ENCODE measurements at places on chromosomes 7 and 10.

DNA sequence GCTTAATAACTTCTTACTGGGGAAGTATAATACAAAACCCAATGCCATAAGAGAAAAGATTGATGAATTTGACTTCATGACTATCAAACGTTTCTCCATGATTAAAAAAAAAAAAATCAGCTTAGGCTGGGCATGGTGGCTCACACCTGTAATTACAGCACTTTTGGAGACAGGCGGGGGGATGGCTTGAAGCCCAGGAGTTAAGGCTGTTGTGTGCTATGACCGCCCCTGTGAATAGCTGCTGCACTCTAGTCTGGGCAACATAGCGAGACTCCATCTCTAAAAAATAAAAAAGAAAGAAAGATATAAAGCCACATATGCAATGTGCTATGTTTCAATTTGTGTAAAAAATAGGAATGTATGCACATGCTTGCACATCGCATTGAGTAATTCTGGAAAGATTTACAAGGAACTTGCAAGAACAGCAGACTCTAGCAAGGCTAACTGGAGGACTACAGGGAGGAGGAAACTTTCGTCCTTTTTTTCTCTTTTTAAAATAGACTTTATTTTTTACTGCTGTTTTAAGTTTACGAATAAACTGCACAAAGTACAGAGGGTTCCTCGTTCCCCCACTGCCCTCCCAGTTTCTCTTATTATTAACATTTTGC lies 10.3 kb upstream of the RARRES2 start:
- DNase-seq = no peak

DNA sequence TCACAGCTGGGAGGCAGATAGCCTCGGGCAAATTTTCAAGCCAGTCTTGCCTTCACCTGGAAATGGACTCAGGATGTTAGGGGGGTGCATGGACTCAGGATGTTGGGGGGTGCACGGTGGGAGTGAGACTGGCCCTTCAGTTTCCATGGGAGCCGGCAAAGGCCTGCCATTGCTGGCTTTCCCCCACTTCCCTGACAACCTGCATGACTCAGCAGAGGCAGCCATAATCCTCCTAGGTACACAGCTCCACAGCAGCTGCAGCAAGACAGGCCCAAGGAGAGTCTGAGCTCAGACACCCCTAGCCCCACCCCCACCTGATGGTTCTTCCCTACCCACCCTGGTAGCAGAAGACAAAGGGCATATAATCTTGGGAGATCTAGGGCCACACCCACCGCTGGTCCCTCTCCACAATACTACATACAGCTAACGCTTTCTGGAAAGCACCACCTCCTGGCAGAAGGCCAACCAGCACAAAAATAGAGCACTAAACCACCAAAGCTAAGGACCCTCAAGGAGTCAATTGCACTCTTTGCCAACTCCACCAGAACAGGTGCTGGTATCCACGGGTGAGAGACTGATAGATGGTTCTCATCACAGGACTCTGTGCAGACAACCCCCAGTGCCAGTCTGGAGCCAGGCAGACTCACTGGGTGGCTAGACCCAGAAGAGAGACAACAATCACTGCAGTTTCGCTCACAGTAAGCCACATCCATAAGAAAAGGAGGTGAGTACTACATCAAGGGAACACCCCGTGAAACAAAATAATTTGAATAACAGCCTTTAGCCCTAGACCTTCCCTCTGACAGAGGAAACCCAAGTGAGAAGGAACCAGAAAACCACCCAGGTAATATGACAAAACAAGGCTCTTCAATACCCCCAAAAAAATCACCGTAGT lies 18.3 kb downstream of the C7orf25 start:
- DNase-seq = no peak

GRCh38 chr10:47190301-47190700 lies 109.7 kb upstream of the GDF10 start:
- no peak for DNase-seq

GRCh38 chr7:92964141-92964540 lies 127.8 kb upstream of the CDK6 start:
- DNase-seq = no peak

DNA sequence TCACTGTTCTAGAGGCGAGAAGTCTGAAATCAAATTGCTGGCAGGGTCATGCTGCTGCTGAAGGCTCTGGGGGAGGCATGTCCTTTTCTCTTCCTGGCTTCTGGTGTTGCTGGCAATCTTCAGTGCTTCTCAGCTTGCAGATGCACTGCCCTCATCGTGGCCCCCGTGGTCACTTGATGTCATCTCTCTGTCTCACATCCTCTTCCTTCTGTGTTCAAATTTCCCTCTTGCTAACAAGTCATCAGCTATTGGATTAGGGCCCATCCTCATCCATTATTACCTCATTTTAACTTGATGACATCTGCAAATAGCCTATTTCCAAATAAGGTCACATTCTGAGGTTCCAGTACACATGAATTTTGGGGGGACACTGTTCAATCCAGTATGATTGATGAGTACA lies 36.6 kb upstream of the SRGN start:
- no peak for DNase-seq

DNA sequence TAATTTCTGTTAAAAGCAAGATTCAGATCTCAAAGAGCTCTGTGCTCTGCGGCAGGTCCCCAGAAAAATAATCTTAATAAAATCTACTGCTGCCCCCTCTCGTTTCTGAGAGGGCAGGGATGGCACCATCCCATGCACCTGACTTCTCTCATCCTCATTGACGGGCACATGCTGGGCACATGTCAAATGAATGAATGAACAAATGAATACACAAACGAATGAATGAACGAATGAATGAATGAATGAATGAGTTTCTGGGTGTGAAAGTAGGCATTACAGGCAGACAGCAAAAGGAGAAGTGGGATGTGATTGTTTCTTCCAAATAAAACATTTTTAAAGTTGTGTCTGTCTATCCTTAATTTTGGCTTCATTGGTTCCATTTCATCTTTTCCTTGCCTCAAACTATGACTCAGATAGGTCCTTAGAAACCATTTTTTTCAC lies 398.1 kb upstream of the PRKCQ start:
- DNase-seq = peak; percentile 42

DNA sequence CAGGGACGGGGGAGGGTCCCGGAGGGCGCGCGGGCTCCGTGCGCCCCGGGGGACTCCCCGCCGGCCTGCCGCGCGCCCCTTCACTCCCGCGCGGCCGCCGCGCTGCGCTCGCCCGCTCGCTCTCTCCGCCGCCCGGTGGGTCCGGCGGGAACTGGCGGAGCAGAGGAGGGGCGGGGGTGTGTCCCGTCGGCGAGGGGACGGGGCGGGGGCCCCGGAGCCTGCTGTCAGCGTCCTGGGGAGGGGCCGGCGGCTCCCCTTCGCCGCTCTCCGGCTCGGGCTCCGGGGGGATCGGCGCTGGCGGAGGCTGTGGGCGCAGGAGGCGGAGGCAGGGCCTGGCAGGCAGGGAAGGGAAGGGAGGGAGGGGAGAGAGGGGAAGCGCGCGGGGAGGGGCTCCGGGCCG lies at the start of gene SH3PXD2A:
Gene SH3PXD2A (minus strand): TSS at position 153 of the 400 bp plus-strand sequence. CDS start 310 bp downstream, outside the sequence.
- no peak for DNase-seq

DNA sequence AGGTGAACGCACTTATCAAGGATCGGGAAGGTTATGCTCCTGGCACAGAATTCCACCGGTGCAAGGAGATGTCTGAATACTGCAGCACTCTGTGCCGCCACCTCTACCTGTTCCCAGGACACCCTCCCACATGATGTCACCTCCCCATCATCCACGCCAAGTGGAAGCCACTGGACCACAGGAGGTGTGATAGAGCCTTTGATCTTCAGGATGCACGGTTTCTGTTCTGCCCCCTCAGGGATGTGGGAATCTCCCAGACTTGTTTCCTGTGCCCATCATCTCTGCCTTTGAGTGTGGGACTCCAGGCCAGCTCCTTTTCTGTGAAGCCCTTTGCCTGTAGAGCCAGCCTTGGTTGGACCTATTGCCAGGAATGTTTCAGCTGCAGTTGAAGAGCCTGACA lies 11.0 kb upstream of the CLCN1 start:
- DNase-seq = no peak

DNA sequence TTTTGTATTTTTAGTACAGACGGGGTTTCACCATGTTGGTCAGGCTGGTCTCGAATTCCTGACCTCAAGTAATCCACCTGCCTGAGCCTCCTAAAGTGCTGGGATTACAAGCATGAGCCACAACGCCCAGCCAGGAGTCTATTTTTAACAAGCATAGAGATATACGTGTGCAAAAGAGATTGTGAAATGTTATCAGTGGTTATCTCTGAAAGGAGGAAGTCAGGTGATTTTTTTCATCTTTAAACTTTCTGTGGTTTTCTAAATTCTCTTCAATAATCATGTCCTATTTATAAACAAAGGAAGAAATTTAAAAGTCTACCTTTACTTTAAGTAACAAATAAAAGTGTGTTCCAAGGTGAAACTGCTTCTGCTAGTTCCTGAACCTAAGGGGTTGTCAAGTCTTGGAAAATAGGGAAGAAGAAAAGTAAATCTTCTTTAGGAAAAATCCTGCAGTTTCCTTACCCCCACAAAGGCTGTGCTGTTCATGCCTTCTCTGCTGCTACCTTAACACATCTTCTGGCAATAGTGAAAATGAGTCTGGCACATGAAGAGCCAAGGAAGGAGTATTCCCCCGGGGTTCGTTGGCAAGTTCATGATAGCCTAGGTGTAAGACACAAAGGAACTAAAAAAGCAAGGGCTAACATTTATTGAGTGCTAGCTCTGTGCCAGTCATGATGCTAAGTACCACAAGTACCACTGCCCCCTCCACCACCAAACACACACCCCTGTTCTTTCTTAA lies 51.1 kb downstream of the CYP26A1 start:
- no peak for DNase-seq

- no peak for DNase-seq
These were observed 124.4 kb upstream of the SP8 start for GRCh38 chr7:20911081-20911480.

GRCh38 chr10:5317547-5318107 lies 47.1 kb upstream of the UCN3 start:
- no peak for DNase-seq

DNA sequence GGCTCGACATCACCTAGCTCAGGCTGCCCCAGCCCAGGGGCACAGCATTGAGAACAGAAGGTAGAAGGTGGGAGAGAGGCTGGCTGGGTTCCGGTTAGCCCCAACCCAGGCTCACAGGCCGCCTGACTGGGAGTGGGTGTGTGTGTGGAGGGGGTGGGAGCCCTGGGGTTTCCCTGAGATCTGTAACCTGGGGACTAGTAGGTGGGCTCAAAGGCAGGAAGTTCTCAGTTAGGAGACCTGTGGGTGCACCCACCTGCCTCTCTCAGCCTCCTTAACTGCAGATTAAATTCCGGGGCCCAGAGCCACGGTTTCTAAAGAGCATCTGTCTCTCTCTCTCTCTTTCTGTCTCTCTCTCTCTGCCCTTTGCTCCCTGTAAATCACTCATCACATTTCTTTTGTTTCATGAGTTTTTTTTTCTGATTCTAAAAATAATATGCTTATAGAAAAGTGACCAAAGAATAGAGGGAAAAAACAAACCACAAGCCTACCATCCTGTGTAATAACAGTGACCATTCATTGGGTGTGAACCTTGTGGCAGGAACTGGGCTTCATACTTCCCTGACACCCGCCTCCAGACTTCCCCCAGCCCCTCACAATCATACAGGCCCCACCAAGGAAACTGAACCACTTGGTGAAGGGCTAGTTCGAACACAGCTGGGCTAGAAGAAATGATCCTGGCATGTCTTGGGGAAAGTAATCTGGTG lies 83.4 kb upstream of the SMNDC1 start:
- no peak for DNase-seq

DNA sequence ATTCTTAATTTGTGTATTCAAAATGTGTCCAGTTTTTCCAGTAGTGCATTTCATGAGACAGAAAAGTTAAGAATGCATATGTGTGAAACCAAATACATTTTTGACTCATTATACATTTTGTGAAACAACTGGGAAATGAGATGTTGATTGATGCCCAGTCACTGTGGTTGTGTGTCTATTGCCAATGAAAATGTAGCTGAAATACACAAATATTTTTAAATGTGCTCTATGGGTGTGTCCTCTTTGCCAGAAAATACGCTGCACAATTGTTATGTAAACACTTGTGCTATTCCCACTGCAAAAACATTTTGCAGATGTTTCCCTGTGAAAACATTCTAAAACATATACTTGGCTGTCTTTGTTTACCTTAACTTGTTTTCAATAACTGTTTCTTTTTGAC lies 395.2 kb downstream of the TFEC start:
- no peak for DNase-seq

GRCh38 chr7:144782883-144783282 lies 53.0 kb downstream of the TPK1 start:
- DNase-seq = no peak

- DNase-seq = no peak
These were observed 8.3 kb upstream of the PPP1R35 start for GRCh38 chr7:100444311-100445278.

Data from esophagus muscularis mucosa (tissue), 4 donors.